ENCODE measurements at places on chromosomes 6 and 20.

GRCh38 chr6:111534231-111534751, 51.3 kb upstream of the REV3L start:
- DNase-seq, result no peak

DNA sequence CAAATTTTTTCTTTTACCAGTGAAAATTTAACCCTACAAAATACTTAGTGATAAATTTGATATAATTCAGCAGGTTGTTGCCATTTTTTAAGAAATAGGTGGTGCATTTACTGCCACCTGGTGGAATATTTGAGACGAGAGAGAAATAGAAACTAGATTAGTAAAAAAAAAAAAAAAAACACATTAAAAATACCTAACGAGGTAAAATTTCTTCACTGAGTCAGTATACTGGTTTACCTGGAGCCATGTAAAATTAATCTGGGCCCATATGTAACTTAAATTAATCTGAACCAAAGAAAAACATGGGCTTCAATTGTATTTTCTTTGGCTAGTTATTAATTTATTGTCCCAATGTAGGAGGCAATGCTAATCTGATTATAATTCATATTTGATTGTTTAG, 520.8 kb downstream of the EPM2A start:
- DNase-seq, result no peak

GRCh38 chr20:41367956-41368355, 1.3 kb upstream of the EMILIN3 start:
- DNase-seq, result no peak

DNA sequence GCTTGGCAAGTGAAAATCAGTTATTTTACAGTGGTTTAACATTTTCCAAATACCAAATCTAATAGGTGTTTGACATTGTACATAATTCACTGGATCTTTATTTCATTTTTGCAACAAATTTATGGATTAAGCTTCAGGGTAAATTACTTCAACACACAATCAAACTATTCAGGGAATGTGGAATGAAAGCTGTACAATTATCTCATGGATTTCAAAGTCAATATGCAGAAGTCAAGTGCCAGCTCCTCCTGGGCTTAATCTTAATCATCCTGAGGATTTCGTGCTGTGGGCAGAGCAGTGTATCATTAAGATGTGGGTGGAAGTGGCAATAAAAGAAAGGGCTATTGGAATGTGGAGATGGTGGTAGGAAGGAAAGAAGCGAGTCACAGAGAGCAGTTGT, 548.8 kb downstream of the COL12A1 start:
- no peak for DNase-seq

- DNase-seq, result no peak
These were observed 220.9 kb downstream of the HACE1 start for GRCh38 chr6:104638841-104639290.

DNA sequence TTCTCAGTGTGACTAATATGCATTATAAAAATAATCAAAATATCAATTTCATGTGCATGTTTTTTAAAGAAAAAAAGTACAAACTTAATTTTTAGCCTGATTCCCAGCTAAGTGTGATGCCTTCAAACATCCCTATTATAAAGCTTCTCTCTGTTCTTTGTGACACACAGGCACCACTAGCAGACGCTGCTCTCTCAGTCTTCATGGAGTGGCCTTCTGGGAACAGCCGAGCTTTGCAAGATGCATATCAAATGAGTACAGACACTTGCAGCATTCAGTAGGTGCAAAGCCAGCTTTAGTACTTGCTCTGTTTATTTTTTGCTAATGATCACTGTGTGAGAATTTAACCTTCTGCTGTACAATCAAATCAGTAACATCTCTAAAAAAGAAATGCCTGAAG, 340.0 kb downstream of the ADGRB3 start:
- peak; percentile 20 for DNase-seq

DNA sequence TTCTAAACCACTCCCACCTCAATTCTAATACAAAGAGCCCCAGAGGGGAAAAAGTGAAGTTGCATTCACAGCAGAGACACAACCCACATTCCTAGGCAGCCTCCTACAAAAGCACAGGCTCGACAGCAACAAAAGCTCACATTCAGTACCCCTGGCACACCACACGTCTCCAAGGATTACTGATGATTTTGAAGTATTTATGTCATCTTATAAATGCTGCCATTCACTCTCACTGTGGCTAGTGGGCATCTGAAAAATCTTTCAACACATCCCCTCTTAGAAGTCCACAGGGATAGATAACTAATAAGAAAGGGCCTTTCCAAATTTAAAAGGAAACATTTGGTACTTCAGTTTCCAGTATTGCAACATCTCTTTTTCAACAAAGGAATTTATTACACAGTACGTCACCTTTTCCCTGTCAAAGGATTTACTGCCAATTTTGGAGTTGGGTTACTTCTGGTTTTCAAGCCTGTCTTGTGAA, 146.7 kb downstream of the TASP1 start:
- no peak for DNase-seq

GRCh38 chr6:28211840-28212509, 13.1 kb upstream of the ZSCAN9 start:
- DNase-seq, result no peak

- DNase-seq, result no peak
These were observed 496 bp downstream of the TMEM242 start for GRCh38 chr6:157322792-157323254.

GRCh38 chr6:29887330-29887818, 55.0 kb upstream of the HLA-A start:
- DNase-seq, result no peak

GRCh38 chr6:159378411-159379328, 209.5 kb downstream of the FNDC1 start:
- no peak for DNase-seq

DNA sequence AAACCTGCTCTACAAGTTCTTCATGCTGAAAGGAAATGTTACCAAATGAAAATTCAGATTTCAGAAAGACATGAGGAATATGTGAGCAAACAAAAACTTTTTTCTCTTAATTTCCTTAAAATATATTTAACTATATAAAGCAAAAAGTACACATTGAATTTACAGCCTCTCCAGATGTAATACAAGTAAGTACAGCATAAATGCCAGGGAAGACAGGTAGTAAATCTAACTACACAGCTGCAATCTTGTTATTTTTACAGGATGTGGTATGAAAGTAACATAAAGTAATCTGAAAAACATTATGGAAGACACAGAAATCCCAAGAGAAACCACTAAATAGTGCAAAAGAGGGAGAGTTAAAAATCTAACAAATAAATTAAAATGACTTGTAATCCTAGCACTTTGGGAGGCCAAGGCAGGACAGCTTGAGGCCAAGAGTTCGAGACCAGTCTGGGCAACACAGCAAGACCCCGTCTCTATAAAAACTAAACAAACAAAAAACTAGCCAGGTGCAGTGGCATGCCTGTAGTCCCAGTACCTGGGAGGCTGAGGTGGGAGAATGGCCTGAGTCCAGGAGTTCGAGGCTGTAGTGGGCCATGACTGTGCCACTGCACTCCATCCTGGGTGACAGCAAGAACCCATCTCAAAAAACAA, 50.7 kb downstream of the FAM8A1 start:
- DNase-seq, result no peak

GRCh38 chr6:108697561-108698161, 136.9 kb downstream of the FOXO3 start:
- no peak for DNase-seq

DNA sequence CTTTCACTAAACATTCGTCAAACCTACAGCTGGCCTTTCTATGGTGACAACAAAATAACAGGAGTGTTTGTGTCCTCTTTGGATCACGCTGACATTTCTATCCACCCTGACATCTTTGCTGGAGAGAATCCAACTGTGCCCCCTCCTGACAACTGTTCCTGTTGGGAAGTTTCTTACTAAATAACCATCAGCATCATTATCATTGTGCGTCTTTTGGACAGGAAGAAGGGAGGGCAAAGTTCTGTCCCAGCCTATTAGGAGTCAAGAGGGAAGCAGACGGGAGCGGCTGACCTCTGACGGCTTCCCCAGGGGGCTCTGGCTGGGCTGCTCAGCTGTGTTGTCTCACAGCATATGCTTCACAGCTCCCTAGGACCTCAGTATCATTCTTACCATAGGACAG, 195.9 kb upstream of the SULF2 start:
- DNase-seq, result no peak

GRCh38 chr6:98904096-98904495, 43.6 kb downstream of the FBXL4 start:
- DNase-seq, result no peak

DNA sequence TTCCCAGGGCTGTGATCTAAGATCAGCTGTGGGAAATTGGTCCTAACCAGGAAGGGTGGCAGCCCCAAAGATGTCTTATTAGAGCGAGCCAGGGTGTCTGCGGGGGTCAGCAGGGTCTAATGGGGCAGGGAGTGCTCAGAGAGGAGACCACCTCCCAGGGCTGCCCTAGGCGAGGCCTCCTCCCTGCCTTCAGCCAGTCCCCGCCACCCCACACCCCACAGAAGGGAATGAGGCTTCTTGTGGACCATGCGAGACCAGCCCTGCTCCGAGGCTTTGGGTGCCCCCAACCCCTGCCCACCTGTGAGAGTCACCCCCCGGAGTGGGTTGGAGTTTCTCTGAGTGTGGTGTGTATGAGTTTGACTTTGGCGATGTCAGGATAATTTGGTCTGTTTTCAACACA, 37.8 kb downstream of the SYNJ2 start:
- DNase-seq, result no peak

DNA sequence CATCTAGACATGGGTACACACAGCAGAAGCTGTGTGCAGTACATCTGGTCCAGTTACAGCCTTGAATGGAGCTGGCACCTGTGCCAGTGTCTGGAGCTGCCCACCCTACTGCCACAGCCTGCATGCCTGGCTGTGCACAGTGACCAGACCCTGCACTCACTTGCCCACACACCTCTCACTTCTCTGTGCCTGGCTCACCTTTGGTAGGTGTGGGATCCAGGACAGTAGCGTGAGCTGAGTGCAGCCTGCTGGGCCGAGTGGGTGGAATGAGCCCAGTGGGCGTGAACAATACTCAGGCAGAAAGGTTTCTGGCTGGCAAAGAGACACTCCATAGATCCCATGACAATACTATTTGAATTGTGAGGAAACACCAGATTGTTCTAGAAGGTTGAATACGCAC, 839.5 kb upstream of the FLRT3 start:
- DNase-seq, result no peak

DNA sequence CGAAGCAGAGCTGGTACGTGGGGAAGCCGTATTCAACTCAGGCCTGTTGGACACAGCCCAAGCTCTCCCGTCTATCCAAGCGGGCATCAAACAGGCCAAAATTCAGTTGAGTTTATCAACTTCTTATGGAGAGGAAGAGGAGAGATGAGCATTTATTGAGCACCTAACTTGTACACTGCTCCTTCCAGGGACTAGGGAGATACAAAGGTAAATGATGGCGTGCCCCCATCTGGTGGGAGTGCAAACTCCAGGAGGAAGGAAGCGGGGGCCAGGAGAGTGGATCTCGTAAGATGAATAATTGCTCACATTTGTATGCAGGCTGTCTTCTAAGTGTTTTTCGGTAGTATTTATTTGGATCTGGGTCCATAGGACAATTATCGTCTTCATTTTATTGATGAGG, 146.6 kb downstream of the SOBP start:
- DNase-seq, result no peak

DNA sequence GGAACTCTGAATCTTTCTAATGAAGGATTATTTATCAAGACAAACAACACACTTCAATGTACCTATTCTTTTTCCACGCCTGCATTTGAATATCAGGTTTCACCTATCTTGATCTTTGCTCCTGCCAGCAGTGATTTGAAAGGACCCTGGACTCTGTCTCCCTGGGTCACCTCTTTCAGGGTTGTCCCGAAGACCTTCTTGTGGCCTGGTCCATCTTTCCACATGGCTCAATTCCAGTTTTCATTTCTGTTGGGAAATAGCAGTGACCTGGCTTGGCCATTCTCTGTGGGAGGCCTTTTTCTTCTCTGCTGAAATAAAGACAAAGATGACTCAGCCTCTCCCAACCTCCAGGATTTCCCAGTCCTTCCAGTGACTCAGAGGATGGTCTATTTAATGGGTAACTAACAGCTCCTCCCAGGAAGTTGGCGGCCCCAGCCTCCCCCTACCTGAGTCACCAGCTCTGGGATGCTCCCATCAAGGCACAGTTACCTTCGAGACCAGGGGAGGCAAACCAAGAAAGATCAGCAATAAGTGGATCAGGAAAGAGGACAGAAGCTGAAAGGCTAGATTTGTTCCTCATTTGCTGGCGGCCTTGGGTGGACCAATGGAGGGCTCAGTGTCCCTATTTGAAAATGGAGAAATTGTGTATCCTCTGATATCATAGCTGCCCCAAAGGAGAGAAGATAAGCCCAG, 120.2 kb upstream of the RNF24 start:
- DNase-seq, result no peak

- no peak for DNase-seq
These were observed 161.6 kb upstream of the TNFAIP3 start for GRCh38 chr6:137705160-137706082.

DNA sequence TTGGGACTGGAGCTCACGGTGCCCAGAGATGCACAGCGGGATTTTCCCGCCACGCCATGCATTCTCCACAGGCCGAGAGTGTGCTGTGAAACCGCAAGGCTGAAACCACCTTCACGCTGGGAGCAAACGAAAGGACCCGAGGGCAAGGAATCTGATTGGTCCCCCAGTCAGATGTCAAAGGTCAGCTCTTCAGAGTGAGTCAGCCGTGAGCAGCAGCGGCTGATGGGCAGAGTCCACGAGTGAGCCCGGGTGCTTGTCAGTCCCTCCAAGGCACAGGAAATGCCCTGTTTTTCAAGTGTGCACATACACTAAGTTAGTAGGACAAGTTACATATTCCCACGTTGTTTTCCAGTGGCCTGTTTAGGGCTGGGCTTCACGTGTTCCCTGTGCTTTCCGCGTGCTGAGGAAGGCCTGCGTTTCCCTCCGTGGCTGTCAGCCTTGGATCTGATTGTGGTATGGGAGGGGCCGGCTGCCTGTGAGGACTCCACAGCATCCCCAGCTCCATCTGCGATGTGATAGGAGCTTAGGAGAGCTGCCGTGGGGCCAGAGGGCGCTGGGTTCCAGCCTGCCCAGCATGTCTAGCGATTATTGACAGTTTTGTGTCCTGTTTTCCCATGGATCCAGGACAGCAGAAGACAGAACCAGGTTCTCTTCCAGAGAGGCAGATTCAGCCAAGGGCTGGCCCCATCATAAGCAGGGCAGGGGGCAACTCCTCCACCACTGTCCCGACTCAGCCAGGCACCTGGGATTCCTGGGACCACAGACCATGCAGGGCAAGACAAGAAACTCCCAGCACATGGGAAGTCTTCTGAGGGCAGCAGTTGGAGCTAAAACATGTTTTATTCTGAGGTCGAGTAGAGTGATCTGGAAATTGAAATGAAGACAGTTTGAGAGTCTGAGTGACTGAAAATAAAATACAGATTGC, 38.2 kb upstream of the FRMD1 start:
- no peak for DNase-seq

GRCh38 chr20:5402903-5403531, 86.3 kb upstream of the PROKR2 start:
- no peak for DNase-seq

DNA sequence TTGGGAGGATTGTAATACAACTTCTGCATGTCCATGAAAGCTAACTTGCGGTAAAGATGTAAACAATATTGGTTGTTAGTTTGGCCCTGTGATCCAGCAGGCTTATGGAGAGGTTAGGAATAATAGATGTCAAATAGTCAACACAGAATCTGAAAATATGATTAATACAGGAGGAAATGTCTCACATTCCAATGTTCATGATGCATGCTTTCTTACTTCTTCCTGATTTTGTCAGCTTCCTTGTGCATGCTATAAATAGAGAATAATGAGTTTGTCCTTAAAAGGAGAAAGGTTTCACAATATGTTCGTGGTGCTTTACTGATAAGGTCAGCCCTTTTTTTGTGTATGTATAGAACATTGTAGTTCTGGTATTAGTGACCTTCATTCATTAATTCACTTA, 136.7 kb downstream of the MMUT start:
- no peak for DNase-seq

All from NCI-H510A treated with DMSO at 0.1 percent for 48 hours (cell line).